ENCODE measurements at places on chromosomes 1 and 21. TPM values are rescaled to one million over a fixed set of nuclear protein-coding genes. Genes with fewer than 3 reads are reported as not detected.

Gene SH2D5
- total RNA-seq, result 1.3 TPM

Gene FTCD
- not detected for total RNA-seq

Gene RGS4
- 68.6 TPM for total RNA-seq

Gene RGS8
- not detected for total RNA-seq

Gene MYBPH
- total RNA-seq, result not detected

Gene IVL
- total RNA-seq, result 0.06 TPM

Gene OR2G2
- not detected for total RNA-seq

Gene VSIG8
- not detected for total RNA-seq

Gene EPB41
- 36.5 TPM for total RNA-seq

Gene GDAP2
- 41.6 TPM for total RNA-seq

Gene IPO13
- 14.0 TPM for total RNA-seq

Gene CYP4A22
- not detected for total RNA-seq

Gene BRDT
- not detected for total RNA-seq

Gene TMEM82
- total RNA-seq, result not detected

Gene FAM43B
- 0.29 TPM for total RNA-seq

Gene SLC2A5
- not detected for total RNA-seq

Gene OR10K2
- total RNA-seq, result not detected

Gene ADAM30
- not detected for total RNA-seq

Gene LCK
- total RNA-seq, result not detected

Gene SCAMP3
- total RNA-seq, result 42.1 TPM

Gene TMEM50A
- total RNA-seq, result 102 TPM

Gene CTSE
- total RNA-seq, result not detected

Gene A3GALT2
- not detected for total RNA-seq

Gene TIE1
- 50.3 TPM for total RNA-seq

Gene LINGO4
- total RNA-seq, result not detected

Gene CSMD2
- total RNA-seq, result 3.8 TPM
